ENCODE measurements at places on chromosomes 11 and 22.

DNA sequence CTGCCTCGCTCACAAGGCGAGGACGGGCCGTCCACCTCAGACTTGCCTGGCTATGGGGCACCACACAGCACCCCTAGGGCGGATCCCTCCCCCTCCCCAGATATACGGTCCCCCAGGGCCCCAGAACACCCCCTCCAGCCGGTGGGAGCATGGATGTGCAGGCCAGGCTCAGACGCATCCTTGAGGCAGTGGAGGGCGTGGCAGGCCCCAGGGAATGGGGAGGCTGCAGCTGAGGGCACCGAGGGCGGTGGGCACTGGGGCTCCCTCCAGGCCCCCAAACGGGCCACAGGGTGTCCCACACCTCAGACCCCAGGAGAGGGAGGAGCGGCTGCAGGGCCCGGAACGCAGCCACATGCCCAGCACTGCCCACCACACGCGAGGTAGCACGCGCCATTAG lies 12.1 kb downstream of the TTLL8 start:
- DNase-seq = no peak

DNA sequence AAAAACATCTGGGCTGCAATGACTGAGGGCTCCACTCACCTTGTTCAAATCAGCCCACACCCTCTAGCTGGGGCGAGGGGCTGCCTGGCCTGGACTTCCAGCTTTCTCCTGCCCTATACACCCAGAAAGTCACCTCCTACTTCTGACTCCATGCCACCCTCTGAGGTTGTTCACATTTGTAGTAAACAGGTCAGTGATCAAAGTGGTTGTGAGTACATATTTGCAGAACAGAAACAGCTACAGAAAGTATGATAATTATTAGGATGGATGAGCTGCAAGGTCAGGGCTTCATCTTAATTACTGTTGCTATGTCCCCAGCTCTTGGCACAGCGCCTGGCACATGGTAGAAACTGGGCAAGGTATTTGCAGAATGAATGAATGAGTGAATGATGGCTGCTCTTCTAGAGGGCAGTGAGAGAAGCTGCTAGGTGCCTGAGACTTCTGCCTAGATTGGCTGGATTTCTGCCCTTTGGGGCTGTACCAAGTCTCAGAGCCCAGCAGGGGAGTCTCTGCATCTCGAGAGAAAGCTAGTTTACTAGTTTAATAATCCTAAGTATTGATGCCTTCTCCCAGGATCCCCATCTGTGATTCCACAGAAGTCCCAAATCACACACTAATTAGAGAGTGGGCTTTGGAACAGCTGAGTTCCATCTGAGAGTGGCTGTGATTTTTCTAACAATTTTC lies 36.0 kb downstream of the SYT13 start:
- no peak for DNase-seq

DNA sequence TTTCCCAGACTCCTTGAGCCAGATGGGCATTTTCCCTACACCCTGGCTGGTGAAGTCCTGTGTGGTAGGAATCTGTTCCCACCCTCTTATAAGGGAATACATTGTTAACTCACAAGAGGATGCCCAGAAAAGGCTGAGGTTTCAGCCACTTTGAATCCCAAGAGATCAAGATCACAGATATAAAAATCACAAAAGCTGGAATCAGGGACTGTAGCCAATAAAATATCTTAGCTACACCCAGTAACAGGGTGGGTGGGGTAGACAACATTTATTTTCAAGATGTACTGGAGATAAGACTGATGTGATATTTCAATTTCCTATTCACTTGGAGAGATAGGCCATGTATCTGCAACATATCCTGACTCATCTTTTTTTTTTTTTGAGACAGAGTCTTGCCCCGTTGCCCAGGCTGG lies 50.3 kb downstream of the COPB1 start:
- DNase-seq = no peak

DNA sequence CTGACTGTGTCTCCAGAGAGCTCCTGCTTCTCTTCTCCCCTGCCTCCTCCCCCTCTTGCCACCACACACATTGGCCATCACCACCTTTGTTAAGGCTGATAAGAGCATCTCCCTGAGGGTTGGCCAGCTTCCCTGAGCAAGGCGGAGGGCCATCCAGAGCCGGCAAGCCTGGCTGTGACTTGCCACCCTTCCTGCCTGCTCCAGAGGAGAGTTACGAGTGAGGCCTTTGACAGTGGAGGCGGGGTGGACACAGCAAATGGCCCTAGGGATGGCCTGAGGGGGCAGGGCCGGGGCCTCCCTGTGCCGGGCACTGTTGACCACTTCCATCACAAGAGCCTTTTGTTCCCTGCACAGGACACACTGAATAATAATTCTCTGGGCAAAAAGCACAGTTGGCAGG lies 5.4 kb downstream of the FREY1 start:
- DNase-seq = no peak

- no peak for DNase-seq
Observed at GRCh38 chr11:43377389-43377788, 18.7 kb downstream of the TTC17 start.
